ENCODE measurements at places on chromosomes 2 and 18.

DNA sequence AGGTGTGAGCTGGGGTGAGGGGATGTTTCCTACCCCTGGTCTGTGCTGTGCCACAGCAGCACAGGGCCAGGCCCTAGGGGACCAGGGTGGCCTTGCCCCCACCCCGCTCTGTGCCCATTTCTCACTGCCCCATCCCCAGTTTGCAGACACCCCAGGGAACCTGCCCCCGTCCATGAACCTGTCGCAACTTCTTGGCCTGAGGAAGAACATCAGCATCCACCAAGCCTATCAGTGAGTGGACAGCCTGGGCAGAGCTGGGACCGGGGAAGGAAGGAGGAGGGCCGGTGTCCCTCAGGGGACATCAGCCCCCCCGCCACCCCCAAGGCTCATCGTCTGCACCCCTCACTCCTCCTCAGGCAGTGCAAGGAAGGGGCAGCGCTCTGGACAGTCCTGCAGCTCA lies 7.5 kb downstream of the PROM2 start:
- no peak for DNase-seq

GRCh38 chr2:10283106-10284062 lies 19.3 kb upstream of the HPCAL1 start:
- DNase-seq = no peak

DNA sequence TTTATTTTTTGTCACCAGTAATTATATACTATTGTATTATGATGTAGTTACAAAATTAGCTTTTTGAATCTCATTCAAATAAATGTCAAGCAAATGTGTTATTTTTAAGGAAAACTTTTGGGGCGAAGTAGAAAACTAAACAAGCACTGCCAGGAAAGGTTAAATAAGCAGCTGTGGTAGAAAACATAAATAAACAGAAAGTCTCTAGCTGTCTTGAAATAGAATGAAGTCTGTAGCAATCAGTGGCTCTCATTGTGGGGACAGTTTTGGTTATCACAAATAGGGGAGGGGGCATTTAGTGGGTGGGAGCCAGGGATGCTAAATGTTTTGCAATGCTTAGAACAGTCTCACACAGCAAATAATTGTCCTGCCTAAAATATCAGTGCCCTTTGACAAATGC lies 3.4 kb downstream of the INSIG2 start:
- DNase-seq = no peak

- no peak for DNase-seq
Measured at GRCh38 chr2:142862847-142863246, 14.6 kb upstream of the KYNU start.

GRCh38 chr2:217367464-217367863 lies 507.6 kb upstream of the TNP1 start:
- DNase-seq = no peak

DNA sequence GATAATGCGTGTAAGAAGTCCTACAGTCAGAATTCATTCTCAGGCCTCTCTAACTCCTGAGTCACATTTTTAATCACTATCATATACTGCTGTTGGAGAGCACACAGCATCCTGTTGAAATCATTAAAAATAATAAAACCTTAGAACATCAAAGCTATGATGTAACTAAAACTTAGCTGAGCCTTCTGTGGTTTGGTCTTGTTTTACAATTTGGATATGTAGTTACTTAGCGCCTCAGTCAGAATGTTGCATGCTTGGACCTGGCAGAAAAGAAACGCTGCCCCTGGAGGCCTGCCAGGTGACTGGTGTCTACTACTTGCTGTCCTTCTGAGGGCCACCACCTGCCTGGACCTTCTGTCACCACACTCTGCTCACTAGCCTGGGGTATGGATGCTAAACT lies 261.1 kb upstream of the RASGRP3 start:
- DNase-seq = no peak

GRCh38 chr2:196660244-196660643 lies 20.7 kb downstream of the CCDC150 start:
- DNase-seq = no peak
